ENCODE measurements at places on chromosomes 1 and 21. TPM values are rescaled to one million over a fixed set of nuclear protein-coding genes. Genes with fewer than 3 reads are reported as not detected.

GRCh38 chr1:58782178-58783089 lies 1.4 kb downstream of the JUN start:
- peak; percentile 89 for DNase-seq

OR14C36 gene
- not detected for total RNA-seq

DNA sequence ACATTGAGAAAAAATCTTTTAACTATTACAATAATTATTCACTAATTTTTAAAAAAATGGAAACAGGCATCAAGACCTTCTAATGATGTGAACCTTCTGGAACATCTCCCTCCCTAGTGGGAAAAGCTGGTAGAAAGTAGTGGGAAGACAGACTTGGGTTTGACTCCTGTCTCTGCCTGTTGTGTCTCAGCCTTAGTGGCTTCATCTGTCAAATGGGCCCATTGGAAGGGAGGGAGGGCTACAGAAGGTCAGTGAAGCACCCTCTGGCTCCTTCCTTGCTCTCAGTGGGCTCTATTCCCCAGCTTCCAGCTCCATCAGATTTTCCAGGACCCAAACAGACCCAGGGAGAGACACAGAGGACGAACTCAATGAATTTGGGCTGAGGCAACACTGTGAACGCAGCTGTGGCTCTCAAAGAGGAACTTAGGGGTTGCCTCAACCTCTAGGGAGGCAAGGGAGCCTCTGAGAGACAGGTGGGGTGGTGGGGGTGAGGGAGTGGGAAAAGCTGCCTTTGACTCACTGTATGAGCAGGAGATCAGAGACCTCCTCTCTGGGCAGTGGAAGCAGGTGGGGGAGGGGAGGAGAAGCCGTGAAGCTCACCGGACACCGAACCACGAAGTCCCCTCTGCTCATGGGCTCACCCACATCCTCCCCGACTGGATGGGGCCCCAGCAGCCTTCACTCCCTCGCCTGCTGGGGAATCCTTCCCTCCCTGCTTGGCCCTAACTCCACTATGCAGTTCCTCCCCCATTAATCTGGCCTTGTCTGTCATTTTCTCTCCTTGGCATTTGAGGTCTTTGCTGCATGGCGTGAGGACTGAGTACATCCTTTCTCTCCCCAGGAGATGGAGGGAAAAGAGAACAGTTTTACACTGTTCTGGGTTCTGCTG lies 4.5 kb downstream of the CNR2 start:
- no peak for DNase-seq

GRCh38 chr1:219906924-219907771 lies 21.2 kb downstream of the SLC30A10 start:
- no peak for DNase-seq

HSD11B1 gene
- 17.2 TPM for total RNA-seq

PBX1 gene
- 146 TPM for total RNA-seq

DMBX1 gene
- total RNA-seq, result not detected
